ENCODE measurements at places on chromosomes 16 and 17. TPM values are rescaled to one million over a fixed set of nuclear protein-coding genes. Genes with fewer than 3 reads are reported as not detected.

TPSG1 gene
- polyA plus RNA-seq = 0.49 TPM

SLC47A2 gene
- polyA plus RNA-seq = 6.5 TPM

CACNG1 gene
- polyA plus RNA-seq = not detected

VPS35 gene
- polyA plus RNA-seq = 161 TPM

KRTAP4-5 gene
- not detected for polyA plus RNA-seq

FLYWCH2 gene
- polyA plus RNA-seq = 25.0 TPM

EFCAB5 gene
- 2.1 TPM for polyA plus RNA-seq

PRAC2 gene
- polyA plus RNA-seq = not detected

CEP112 gene
- polyA plus RNA-seq = 14.6 TPM

FOXL1 gene
- 15.0 TPM for polyA plus RNA-seq

EXOC3L1 gene
- 3.5 TPM for polyA plus RNA-seq

COX6A2 gene
- polyA plus RNA-seq = 0.79 TPM

DNAH3 gene
- 0.38 TPM for polyA plus RNA-seq

GRCh38 chr16:51408357-51408756 is 257.3 kb upstream of the SALL1 start:
- no peak for DNase-seq

DNA sequence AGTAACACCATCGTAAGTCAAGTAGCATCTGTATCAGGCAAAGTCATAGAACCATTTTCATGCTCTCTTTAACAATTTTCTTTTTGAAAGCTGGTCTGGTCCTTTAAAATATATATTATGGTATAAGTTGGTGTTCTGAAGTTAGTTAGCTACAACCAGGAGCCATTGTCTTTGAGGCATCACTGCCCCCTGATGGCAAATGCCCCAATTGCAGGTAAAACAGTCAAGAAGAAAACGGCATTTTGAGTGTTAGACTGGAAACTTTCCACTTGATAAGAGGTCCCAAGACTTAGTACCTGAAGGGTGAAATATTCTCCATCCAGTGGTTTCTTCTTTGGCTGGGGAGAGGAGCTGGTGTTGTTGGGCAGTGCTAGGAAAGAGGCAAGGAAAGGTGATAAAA is 14.1 kb downstream of the TP53 start:
- no peak for DNase-seq

DNA sequence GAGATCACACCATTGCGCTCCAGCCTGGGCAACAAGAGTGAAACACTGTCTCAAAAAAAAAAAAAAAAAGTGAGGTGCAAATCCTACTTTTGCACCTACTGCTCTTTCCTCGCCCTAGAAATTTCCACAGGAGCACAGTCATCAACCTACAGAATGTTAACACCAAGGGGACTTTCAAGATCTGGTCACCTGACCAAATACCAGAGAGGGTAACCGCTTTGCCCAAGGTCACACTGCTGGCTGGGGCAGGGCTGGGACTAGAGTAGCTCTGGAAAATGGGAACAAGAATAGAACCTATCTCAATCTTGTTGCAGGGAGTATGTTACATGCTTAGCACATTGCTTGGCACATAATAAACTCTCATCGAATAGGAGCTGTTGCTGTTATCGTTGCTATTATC is 6.3 kb upstream of the MLLT6 start:
- no peak for DNase-seq

- peak; percentile 28 for DNase-seq
Measured at GRCh38 chr16:27154705-27155521, 48.4 kb upstream of the KDM8 start.

DNA sequence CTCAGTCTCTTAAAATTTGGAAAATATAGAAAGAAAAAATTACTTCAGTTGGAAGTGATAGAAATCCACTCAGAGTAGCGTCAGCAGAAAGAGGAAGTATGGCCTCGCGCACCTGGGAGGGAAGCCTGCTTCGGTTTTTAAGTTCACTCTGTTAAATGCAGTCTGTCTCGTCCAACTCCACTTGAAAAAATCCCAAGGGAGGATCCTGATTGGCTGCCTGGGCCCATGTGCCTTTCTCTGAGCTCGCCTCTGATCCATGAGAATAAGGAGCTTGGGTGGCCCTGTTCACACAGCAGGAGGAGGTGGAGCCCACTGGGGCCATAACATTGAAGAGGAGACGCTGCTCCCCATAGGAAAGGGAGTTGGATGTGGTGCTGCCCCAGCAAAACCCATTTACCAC is 40.7 kb downstream of the DNAJA2 start:
- DNase-seq = no peak

- DNase-seq = no peak
Measured at GRCh38 chr16:67129422-67129821, 19.7 kb downstream of the PHAF1 start.

- no peak for DNase-seq
Measured at GRCh38 chr17:18043491-18043890, 4.3 kb downstream of the GID4 start.

DNA sequence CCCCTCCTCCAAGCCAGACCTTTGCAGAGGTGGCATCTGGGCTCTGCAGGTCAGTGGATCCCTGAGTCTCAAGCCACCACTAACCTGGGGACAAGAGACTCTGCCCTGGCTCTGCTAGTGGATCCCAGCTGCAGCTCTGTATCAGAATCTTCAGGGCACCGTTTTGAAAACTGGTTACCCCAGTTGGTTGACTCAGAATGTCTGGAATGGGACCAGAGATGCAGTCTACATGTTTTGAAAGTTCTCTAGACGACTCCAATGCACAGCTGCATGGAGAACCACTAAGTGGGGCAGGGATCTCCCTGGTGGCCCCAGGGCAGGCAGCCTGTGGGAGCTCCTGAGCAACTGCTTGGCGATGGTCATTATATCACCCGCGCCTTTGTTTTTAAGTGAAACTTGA is 34.1 kb upstream of the ADORA2B start:
- no peak for DNase-seq

DNA sequence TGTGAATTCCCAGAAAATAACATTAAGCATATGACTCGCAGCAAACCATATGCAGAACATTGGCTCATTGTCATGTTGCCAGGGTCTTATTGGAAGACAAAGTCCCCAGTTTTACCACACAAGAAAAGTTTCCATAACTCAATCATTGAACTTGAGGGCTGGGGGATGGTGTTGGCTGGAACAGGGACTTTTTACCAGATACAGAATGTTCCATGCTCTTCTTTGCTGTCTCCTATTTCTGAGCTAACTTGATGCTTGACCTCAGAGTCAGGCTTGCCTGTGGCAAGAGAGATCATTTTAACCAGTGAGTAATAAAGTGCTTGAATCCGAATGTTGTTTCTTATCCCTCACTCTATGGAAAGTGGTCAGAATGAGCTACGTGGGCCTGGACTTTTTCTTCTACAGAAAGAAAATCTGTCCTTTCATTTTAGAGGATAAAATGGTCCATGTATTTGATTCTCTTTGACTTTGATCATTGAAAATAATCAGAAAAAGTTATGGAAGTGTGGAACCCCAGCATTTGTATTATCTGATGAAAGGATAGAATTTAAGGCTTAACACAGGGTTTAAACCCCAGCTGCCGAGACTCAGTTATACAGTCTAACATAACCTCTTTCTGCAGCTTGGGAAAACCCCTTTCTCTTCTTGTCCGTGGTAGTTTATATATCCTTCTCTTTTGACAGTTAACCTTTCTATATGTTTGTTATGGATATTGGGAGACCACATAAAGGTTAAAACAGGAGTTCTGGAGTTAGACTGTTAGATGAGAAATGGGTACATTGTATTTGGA is 67.0 kb downstream of the TUBD1 start:
- no peak for DNase-seq

DNA sequence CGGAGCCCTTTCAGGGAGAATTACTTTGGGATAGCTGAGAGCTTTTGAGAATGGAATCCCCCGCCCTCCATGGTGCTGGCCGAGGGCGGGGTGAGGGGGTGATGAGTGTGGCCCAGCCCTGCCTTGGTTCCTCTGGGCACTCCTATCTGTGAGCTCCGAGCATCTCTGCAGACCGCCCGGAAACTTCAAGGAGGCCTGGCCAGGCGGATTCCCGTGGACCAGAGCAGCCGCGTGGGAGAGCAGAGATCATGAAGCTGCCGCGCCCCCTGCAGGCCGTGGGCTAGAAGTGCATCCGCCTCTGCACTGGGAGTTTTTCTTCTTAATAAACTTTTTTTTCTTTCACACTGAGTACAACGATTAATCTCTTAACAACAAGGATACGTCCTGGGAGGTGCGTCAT is 392.9 kb upstream of the EEF2KMT start:
- DNase-seq = no peak

DNA sequence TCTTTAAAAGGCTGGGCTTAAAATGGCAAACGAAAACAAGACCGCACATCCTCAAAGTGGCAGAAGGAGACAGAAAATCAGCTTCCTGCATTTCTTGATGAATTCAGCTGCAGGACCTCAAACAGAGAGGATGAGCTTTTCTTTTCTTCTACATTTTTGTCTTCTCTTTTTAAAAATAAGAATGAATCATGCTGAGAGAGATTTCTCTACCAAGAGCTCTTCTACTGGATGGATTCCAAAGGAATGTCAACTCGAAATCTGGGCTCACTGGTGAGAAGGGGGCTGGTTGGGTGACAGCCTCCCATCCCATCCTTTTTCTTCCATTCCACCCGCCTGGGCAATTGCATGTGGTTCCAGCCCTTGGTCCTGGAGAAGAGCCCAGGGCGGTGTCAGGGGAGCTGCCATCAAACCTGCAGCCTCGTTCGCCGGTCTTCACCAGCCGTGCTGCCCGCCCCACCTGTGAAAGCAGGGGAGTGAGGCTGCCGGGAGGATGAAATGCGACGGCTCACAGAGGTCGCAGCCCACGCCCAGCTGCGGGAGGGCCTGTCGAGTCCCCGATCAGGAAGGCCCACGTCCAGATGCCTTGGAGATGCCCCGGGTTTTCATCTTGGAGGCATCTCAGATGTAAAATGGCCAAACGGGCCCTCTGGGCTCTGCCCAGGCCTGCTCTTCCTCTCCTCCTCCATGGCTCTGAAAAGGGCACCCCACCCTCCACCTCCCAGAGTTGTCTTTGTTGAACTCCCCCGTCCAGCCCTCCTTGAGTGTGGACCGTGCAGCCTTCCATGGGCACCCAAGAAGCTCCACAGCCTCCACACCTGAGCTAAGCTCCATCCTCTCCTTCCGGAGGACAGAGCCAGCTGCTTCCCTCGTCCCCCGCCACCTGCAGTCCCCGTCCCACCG is 121.9 kb downstream of the FOXL1 start:
- no peak for DNase-seq

DNA sequence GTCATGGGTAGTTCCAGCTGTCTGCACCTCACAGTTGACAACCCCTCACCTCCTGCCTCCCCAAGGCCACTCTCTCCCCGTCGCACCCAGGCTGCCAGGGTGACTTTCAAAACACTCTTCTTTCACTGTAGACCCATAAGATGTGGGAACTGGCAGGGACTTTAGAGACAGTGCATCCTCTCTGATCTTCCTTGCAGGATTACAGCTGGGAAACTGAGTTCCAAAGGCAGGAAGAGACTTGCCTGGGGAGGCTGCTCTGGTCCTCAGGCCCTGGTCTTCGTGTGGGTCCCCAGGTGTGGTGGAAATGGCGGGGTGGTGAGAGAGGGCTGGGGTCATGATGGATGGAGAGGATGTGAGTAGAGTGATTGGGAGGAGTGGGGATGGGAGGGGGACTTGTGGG is 21.9 kb upstream of the NKD1 start:
- DNase-seq = no peak

- no peak for DNase-seq
Measured at GRCh38 chr17:48997827-48998586, 822 bp downstream of the IGF2BP1 start.

DNA sequence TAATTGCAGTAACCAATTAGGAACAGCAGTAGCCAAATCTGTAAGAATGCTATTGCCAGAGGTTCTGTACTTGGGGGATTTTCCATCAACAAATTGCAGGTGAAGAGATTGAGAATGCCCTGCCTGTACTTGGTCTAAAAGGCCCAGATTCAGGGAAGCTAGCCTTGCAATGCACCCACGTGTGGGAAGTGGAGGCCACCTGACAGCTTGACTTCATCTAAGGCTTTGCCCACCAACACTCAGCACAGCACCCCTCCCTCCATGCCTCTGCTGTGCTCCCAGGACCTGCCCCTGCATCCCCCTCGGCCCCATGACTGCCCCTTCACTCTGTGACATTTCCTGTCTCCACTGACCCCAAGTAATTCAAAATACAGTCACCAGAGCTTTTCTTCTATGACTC is 79.1 kb upstream of the CDH5 start:
- no peak for DNase-seq

DNA sequence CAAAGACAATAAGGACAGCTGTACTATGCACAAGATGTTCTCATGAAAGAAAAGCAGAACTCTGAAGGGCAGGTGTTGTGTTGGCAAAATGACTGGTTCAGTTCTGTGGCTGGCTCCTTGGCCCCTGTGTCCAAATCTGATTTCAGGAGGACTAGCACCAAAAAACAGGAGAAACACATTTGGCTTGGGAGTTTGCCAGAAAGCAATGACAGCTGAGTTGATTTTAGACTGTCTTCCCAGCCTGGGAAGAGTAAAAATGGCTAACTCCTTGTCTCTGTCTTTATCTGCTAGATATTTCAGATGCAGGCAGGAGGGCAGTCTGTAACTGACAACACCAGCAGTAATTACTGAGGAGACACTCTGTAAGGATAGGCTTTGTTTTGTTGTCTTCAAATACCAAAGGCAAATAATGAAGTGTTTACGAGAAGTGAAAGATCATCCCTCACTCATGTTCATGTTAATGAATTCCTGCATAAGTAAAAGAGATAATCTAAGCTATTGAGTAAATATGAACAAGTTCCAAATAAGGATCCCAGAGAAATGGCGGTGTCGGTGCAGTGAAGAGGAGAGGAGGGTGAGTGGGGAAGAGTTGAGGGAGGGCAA is 989.0 kb downstream of the CDH11 start:
- DNase-seq = no peak

DNA sequence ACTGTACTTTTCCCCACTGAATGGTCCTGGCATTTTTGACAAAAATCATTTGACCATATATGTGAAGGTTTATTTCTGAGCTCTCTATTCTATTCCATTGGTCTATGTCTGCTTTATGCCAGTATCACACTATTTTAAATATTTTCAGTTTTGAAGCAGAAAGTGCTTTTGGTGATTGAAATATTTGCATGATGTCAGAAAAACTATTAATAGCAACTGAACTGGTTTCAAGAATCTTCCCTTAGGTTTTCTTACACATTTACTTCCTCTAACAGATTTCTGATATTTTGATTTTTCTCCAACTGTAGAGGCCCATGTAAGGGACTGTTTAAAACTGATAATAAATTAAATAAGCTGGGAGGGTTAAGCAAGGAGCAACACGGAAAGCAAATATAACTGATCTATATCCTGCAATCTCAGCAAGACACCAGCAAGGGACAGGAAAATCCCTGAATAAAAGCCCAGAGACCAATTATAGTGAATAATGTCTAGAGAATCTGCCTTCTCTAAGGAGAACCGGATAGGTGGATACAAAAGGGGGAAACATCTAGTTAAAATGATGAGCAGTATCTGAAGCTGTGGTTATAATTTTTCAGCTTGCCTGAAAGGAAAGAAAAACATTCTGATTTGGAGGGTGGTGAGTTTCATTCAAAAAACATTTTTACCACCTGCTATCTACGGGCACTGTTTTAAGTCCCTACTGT is 80.9 kb upstream of the STAC2 start:
- no peak for DNase-seq

GRCh38 chr17:50468304-50469207 is at the start of gene CHAD:
Gene CHAD, minus strand, starts transcription at chr17:50468880. Its CDS starts 67 bp downstream, at chr17:50468813.
- no peak for DNase-seq

GRCh38 chr17:45640141-45640850 is 143.8 kb upstream of the CRHR1 start:
- DNase-seq = peak; percentile 42
